ENCODE measurements at places on chromosomes 4 and X.
A peak's percentile ranks its signal among the peaks of the same experiment; 100 is the strongest.

- DNase-seq = no peak
These were observed 2.1 kb upstream of the FAM9A start for GRCh38 chrX:8803326-8803725.

GRCh38 chr4:40363382-40363920, 28.3 kb downstream of the CHRNA9 start:
- no peak for DNase-seq

DNA sequence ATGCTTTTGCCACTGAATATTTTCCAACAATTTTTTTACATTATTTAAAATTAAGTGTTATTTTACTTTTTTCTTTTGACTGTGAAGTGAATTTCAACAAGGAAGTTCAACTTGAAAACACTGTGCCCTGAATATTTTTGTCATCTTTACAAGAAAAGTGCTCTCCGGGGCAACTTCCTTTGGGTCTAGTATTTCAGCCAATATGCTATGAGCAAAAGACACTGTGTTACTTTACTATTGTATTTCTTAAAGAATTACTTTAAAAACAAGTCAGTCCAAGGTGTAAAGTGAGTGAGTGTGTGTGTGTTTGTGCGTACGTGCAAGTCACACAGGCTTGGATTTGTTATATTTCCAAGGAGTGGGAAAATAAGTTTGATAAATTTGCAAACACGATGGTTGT, 7.6 kb upstream of the USP53 start:
- DNase-seq = no peak

DNA sequence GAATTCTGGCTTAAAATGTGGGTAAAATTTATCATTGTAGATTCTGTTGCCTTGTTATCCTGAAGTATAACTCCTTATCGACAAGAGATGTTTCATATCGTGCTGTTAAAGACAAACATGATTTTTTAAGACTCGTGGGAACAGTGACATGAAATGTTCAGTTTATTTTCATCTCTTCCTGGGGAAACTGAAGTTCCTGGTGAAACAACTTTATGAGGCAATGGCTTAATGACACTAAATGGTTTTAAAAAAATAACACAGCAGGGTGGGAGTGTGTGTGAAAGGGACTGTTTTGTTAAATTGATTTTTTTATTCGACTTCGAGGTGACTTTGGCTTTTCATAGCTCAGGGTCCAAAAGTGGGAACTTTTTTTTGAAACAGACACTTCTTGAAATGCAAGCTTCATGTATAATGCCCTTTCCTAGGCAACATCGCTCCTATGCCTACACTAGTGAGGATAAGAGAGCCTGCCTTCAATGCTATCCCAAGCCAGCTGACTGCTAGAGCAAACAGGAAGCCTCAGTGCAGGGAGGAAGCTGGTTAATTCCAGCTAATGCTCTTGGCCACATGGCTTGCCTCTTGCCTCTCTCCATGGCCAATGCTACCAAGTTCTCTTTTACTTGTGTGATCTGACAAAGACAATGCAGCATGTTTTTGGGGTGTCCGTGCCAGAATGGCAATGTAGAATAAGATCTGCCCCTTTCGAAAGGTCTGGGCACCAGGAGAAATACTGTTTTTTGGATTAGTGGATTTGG, 80.9 kb upstream of the PLAC1 start:
- DNase-seq = no peak

DNA sequence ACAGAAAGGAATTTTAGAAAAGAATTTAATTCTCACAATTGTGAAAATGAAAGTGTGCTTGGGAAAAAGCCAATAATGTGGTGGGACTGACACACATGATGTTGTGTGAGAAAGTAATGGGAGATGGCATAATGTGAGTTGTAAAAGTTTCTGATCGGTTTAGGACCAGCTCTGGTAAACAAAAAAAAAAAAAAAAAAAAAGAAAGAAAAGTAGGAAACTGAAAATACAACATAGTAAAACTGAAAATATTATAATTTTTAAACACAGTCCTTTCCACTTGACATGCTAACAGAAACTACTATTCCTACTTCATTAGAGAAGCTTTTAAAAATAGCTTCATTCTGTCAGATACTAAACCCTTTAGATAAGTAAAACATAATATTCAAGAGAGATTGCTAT, 28.2 kb downstream of the RAP1GDS1 start:
- no peak for DNase-seq

DNA sequence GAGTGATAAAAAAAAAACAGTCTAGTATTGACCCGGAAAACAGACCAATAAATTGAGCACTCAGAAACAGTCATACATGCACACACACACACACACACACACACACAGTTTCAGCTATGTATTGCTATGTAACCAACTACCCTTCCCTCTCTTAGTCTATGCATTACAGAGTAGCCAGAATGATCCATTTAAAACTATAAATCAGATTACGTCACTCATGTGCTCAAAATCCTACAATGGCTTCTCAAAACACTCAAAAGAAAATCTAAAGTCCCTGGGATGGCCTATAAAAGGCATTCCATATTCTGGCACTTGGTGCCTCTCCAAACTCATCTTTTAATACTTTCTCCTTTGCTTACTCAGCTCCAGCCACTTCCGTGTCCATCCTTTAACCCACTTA, 46.5 kb upstream of the ZIC3 start:
- DNase-seq = no peak

- DNase-seq = no peak
These were observed 285.0 kb upstream of the DIPK2B start for GRCh38 chrX:45485719-45486118.

DNA sequence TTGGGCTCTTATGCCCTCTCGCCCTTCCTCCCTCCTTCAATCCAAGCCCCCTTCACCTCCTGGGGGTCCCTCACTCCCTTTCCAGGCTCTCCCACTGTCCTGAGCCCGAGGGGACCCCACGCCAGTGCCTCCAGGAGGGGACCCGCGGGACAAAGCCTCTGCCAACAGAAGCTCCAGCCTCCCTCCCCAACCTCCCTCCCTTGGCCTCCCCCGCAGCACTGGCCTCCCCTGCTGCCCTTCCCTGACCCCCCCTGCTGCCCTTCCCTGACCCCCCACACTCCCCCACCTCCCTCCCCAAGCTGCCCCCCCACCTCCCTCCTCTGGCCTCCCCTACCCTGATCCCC, 71.0 kb upstream of the MXD4 start:
- DNase-seq = no peak

GRCh38 chr4:102693861-102694260, 66.9 kb downstream of the MANBA start:
- no peak for DNase-seq

DNA sequence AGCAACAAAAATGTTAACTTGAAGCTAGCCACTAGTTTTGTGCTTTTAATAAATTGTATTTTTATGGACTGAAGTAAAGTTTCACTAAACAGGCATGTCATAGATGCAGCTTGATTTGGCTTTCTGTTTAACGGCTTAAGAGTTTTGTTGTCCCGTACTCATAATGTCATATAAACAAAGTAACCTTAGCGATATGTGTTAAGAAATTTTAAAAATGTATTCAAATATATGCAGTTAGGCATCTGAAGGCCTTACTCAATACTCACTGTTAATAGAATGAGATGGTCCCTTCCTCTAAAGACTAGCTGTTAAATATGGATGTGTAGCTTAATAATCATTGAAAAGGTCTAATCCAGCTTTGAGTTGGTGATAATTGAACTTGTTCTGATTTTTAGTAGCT, 1.0 kb upstream of the SCLT1 start:
- DNase-seq = no peak

- DNase-seq = peak; percentile 56
These were observed 3.6 kb upstream of the LEF1 start for GRCh38 chr4:108172231-108172752.

DNA sequence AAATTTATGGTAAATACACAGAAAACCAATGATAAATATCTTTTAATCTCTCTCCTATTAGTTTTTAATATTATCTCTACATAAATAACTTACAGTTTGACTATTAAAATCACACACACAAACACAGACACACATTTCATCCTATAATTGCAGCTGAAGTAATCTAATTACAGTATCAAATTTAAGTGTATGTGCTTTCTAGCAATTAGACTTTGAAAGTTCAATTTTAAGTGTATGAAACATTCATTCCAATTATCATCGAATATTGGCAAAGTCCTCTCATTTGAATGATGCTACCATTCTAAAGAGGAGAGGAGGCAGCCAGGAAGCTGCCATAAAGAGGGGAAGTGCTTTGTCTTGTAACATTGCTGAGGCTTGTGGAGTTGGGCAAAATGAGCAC, 221.2 kb upstream of the PABPC4L start:
- DNase-seq = no peak

DNA sequence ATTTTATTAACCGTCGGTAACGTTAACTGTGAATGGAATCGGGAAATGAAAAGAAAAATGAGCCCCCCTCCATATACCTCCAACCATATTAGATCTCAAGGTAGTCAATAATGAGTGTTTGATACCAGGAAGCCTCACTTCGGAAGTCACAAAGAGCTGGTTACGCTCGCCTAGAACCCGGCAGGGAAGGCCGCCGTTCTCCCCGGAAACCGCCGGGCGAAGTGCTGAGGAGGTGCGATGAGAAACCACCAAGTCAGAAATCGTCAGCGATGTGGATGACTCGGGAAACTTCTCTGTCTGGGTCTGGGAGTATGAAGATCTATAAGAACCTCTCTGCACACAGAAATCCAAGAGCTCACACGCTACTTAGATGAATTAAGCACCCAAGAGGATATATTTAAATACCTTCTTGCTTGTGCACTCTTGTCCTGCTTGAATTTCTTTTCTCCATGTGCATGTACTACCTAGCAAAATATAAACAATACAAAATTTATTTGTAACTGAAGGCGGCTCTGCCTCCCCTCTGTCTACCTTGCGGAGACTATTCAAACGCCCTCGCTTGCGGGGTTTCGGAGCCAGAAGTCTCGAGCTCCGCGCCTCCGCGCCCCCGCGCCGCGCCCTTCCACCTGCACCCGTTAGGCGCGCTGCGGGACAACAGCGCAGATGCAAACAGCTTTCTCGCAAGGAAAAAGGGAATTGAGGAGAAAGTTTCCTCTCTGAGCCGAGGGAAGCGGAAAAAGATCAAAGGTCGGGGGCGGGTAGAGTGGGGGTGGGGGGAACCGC, 17.8 kb downstream of the NKX6-1 start:
- DNase-seq = no peak

DNA sequence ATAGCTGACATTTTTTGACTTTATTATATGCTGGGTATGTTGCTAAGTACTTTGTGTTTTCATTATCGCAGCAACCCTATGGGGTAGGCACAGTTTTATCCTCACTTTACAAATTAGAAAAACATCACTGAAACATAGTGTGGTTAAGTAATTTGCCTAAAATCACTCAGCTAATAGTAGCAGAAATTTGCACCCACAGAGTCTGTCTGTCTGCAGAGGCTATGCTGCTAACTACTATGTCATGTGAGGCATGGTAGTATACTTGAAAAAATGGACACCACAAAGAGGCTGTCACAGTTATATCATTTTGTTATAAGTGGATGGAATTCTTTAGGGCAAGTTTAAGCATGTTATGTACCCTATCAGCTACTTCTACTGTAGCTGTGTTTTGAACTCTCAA, 69.0 kb downstream of the STAG2 start:
- no peak for DNase-seq

DNA sequence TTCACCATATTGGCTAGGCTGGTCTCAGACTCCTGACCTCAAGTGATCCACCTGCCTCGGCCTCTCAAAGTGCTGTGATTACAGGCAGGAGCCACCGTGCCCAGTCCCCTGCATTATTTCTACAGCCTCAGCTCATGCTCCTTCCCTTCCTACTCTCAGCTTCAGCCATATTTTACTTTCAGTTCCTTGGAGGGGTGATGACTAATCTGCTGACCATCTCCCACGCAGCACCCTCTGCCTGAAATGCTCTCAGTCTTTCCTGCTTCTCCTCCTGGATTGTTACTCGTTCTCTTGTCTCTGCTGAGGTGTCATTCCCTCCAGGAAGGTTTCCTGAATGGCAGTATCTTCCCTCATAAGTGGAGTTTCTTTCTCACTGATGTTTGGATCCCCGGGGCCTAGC, 63.3 kb downstream of the MOSPD2 start:
- no peak for DNase-seq

GRCh38 chr4:67091673-67092072, 453.6 kb downstream of the CENPC start:
- DNase-seq = no peak

DNA sequence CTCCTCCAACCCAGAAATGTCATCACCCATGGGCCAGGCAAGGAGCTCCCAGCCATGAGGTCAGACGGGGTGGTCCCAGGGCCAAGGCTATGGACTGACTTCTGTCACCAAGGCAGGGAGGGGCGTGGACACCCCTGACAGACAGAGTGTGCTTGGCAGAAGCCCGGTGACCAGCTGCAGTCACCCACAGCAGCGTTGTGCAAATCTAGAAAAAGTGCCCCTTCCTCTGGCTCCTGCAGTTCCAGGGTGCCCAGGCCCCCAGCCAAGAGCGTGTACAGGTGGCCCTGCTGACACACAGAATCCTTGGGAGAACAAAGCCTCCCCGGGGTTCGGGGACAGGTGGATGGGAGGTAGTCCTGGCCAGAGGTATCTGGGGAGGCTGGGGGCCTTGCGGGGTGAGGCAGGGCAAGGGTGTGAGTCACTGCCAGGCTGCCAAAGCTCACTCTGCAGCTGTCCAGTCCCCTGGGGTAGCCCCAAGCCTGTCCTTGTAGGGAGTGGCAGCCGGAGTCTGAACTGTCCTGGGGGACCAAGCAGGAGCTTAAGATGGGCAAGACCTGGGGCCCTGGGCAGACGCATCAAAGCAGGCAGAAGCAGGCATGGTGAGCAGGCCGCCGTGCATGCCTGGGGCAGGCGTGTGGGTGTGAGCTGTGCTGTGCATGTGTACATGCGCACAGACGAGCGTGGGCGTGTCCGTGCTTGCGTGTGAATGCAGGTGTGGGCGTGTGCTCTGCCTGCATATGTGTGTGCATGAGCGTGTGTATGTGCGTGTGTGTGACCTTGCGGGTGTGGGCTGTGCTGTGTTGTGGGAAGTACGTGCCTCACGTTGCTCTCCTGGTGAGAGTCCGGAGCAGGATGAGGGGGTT, 3.3 kb downstream of the MYL5 start:
- DNase-seq = peak; percentile 53

DNA sequence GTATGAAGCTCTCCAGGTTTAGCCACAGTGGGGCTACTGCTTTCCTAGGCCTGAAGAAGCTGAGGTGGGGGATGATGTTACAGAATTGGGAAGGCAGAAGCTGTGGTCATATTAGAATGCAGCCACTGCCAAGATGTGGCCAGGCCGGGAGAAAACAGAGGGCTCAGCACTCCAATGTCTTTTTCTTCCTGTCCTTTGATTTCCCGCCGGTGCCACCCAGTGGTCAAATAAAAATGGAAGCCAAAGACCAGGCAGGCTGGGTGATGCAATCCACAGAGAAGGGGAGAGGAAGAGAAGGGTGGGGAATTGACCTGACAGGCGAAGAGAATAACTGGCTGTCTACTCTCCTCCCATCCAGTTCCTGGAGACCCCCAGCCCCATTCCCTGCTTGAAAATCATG, 94.9 kb upstream of the SHISA3 start:
- no peak for DNase-seq

DNA sequence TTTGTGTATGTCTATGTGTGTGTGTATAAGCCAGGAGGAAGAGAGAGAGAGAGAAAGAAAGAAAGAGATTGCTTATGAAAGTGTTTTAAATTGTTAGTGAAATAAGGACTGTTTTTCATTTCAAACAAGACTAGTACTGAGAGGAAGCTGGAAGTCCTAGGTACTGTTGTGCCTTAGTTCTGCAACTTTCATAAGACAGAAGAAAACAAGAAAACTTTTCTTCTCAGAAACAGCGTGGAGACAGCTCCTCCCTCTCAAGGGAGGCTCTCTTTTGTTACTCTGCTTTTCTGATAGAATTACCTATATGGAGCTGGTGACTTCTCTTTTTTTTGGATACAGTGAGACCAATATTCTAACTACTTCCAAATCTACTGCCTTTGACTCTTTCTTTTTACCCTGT, 62.5 kb downstream of the BANK1 start:
- no peak for DNase-seq

GRCh38 chr4:90572996-90573395, 445.8 kb downstream of the CCSER1 start:
- DNase-seq = no peak
